ENCODE measurements at places on chromosomes 4 and X. TPM values are rescaled to one million over a fixed set of nuclear protein-coding genes. Genes with fewer than 3 reads are reported as not detected.

The CXCL9 gene
- not detected for total RNA-seq

The ITM2A gene
- total RNA-seq: 0.98 TPM

The CCKAR gene
- not detected for total RNA-seq

The TBC1D14 gene
- total RNA-seq: 32.3 TPM

The TSPYL2 gene
- 5.1 TPM for total RNA-seq
